ENCODE measurements at places on chromosomes 5 and 9.

DNA sequence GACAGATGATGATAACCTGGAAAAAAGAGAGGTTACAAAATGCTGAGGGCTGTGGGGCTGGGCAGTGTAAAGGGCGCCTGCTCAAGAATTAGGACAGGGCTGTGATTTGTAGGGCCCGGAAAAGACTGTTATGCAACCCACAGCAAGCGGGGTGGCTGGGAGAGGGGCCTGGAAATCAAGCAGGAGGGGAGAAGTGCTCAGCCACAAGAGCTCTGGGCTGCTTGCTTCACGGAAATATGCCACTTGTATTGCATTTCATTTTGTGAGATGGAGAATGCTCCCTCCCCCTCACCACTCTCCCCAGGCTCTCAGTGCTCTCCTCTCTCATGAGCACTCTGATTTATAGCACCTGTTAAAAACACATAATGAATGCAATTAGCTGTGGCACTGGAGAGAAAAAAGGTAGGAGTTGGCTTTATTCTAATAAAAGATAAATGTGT, 8.4 kb upstream of the HAND1 start:
- no peak for DNase-seq
- peaks cover 96% of the 10 kb centered on the region for H3K27me3 ChIP-seq
- no peaks in the 10 kb centered on the region for H3K36me3 ChIP-seq
- H3K27ac ChIP-seq: no peak overlapping the region
- no peak overlapping the region for H3K4me3 ChIP-seq

GRCh38 chr9:70601000-70601951, 186.8 kb upstream of the KLF9 start:
- no peaks in the 10 kb centered on the region for H3K36me3 ChIP-seq
- H3K4me3 ChIP-seq: no peak overlapping the region
- DNase-seq: no peak
- peaks cover 4% of the 10 kb centered on the region for H3K4me1 ChIP-seq
- H3K27ac ChIP-seq: no peak overlapping the region
- H3K27me3 ChIP-seq: no peaks in the 10 kb centered on the region

DNA sequence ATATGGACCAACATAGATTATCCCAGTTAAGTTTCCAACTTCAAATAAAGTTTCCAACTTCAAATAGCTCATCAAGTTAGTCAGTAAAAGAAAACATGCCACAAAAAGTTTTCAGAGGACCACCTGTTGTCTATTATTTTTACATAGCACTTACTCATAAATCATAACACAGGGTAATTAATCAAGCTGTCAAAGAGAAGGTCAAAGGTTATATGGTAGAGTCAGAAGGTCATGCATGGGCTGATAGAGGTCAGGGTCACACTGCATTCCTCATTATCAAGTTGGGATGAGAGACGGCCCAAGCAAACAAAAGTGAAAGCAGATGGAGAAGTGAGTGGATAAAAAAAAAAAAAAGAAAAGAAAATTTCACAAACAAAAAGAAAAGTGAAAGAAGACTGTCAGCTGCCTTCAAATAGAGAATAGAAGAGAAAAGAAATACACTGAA, 145.5 kb upstream of the POU5F2 start:
- peaks cover 5% of the 10 kb centered on the region for H3K4me1 ChIP-seq
- H3K27me3 ChIP-seq: no peaks in the 10 kb centered on the region
- no peak overlapping the region for H3K27ac ChIP-seq
- no peaks in the 10 kb centered on the region for H3K36me3 ChIP-seq

DNA sequence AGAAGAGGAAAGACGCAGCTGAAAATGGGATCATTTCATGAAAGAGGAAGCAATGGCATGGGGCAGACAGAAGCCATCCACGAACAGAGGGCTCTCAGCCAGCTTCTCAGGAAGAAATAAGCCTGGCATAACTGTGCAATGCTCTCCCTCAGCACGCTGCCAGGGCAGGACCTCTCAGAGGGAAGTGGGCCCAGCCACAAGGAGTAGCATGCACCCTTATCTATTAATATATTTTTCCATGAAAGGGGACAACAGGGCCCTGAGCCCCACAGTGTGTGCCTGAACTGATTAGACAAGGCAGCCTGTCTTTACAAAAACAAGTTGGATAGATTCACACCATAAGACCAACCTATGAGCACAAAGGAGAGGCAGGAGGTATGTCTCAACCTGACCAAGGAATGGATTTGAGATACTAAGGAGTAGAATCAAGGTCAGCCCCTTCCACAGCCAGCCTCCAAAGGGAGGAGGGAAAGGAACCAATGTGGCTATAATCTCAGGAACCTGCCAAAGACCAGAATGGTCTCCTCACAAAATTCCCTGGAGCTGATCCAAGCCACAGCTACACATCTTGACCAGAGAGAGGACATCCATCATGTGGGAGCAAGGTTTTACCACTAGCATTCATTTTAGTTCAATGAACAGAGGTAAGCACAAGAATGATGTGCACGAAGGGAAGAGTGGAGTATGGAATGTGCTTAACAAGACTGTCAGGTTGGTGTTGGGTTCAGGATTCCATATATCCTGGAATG, 154.8 kb downstream of the SIL1 start:
- DNase-seq: no peak
- H3K36me3 ChIP-seq: no peaks in the 10 kb centered on the region
- H3K27ac ChIP-seq: no peak overlapping the region

DNA sequence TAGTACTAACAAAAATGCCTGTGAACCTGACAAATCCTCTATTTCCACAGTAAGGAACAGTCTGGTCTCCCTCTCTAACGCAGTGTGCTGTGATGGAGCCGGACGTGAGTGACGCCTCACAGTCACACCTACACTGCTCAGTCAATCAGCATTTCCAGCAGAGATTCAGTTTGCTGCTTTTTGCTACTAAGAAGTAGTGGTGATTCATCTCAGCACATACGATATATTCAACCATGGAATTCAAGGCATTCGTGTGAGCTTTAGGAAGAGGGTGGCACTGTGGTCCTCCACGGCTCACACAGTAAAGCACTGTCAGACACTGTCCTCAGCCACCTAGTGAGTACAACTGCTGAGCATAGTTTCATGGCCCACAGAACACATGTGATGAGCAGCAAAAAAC, 70.9 kb downstream of the SETX start:
- H3K27me3 ChIP-seq: no peaks in the 10 kb centered on the region
- H3K4me3 ChIP-seq: no peak overlapping the region
- H3K27ac ChIP-seq: no peak overlapping the region

- H3K27me3 ChIP-seq: no peaks in the 10 kb centered on the region
- no peak overlapping the region for H3K4me3 ChIP-seq
These were observed 212.1 kb downstream of the TLR4 start for GRCh38 chr9:117916291-117916690.

DNA sequence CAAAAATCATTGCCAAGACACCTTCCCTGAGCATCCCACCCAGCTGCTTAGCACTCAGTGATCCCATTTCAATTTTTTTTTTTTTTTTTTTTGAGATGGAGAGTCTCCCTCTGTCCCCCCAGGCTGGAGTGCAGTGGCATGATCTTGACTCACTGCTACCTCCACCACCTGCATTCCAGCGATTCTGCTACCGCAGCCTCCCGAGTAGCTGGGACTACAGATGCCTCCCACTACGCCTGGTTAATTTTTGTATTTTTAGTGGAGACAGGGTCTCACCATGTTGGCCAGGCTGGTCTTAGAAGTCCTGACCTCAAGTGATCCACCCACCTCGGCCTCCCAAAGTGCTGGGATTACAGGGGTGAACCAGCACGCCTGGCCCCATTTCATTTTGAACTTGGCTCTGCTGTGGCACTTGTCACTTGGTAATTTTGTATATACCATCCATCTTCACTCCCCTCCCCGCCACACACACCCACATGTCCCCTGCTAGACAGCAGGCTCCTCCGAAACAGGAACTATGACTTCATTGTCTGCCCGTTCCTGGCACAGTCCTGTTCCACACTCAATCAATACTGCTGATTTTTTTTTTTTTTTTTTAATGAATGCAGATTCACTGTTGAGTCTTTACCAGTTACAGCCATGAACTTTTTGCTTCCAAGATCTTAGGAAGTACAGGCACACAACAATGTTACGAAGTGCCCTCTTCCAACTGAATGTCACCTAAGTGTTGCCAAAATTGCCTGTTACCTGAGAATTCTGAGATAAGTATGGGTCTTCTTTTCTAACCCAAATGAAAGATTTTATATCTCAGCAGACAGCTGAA, 17.3 kb upstream of the ZBTB34 start:
- H3K36me3 ChIP-seq: peaks cover 15% of the 10 kb centered on the region
- no peaks in the 10 kb centered on the region for H3K27me3 ChIP-seq
- DNase-seq: no peak
- no peak overlapping the region for H3K4me3 ChIP-seq

DNA sequence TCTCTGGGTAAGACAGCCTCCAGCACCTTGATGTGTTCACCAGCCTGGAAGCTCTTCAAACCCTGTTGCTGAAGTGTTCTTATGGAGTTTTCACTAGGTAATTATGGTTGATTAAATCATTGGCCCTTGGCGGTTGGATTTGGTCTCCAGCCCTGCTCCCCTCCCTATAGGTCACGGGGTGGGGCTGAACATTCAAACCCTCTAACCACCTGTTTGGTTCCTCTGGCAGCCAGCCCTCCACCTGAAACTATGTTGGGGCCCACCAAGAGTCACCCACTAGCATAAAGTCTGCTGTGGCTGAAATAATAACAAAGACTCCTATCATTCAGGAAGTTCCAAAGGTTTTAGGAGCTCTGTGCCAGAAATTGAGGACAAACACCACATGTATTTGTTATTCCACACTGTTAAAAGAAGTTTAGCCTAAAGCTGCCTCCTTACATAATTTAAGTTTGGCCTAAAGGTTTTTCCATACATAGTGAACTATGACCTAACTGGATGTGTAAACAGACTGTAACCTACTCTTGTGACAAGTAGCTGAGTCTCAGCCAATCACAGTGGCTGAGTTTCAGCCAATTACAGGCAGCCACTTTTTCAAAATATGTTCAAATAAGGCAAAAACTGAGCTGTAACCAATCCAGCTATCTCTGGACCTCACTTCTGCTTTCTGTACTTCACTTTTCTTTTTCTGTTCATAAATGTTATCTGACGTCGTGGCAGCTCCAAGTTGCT, 34.8 kb downstream of the TMEM252 start:
- no peaks in the 10 kb centered on the region for H3K36me3 ChIP-seq
- no peak overlapping the region for H3K27ac ChIP-seq
- DNase-seq: no peak
- no peak overlapping the region for H3K4me3 ChIP-seq
- peaks cover 14% of the 10 kb centered on the region for H3K27me3 ChIP-seq

DNA sequence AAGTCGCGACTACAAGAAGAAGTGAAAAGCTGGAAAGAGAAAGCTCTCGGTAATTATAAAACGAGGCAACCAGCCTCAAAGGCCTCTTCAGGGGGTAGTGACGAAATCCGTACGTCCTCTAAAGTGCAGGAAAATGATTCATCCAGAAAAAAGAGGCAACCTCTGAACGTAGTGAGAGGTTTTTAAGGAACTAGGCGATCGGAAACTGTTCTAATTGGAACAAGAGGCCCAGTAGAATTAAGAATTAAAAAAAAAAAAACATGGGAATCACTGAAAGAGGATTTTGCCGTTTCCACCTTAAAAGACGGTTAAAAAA, 1.0 kb downstream of the CSNK1A1 start:
- H3K4me3 ChIP-seq: peak overlapping the region; percentile 96
- H3K4me1 ChIP-seq: peaks cover 45% of the 10 kb centered on the region
- no peaks in the 10 kb centered on the region for H3K27me3 ChIP-seq
- no peak for DNase-seq
- H3K27ac ChIP-seq: peak overlapping the region; percentile 99

- no peaks in the 10 kb centered on the region for H3K4me1 ChIP-seq
- peaks cover 71% of the 10 kb centered on the region for H3K27me3 ChIP-seq
- H3K36me3 ChIP-seq: peaks cover 3% of the 10 kb centered on the region
- no peak for DNase-seq
- no peak overlapping the region for H3K4me3 ChIP-seq
These were observed 13.8 kb downstream of the PSD2 start for GRCh38 chr5:139809331-139809810.

DNA sequence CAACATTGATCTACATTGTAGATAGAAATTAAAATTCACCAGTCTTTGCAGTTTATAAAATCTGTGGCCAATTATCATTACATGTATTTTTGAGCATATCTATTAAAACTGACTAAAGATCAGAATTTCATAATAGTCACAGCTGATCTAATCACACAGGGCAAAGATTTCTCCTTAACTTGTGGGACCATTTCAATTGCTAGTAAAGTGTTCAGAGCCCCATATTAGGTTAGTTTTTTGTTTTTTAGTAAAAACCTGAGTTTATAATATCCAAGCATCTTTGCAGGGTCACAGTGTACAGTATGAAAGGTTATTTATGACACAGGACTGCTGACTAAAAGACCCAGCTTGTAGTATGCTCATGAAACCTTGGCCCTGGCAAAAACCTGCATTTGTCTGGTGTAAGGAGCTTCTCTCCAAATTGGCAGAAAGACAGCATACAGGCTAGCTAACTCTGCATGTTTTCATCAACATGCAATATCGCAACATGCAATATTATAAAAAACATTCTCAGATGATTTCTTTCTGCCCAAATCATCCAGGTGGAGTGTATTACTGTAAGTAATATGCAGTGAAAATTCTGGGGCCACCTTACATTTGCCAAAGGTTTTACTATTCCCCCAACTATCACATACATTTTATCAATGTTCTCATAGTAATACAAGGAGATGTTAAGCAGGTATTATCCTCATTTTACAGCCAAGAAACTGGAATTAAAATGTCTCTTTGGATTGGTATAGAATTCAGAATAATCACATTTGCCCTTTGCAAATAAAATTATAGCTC, 37.7 kb upstream of the ALDH1A1 start:
- no peaks in the 10 kb centered on the region for H3K36me3 ChIP-seq
- H3K4me1 ChIP-seq: no peaks in the 10 kb centered on the region

- peaks cover 4% of the 10 kb centered on the region for H3K36me3 ChIP-seq
- no peaks in the 10 kb centered on the region for H3K27me3 ChIP-seq
- H3K4me3 ChIP-seq: peak overlapping the region; percentile 44
- DNase-seq: no peak
- H3K27ac ChIP-seq: peak overlapping the region; percentile 87
These were observed 64.5 kb downstream of the SERINC5 start for GRCh38 chr5:80191397-80191796.

GRCh38 chr9:13076616-13077015, 202.9 kb downstream of the MPDZ start:
- DNase-seq: no peak
- H3K4me1 ChIP-seq: no peaks in the 10 kb centered on the region
- no peaks in the 10 kb centered on the region for H3K36me3 ChIP-seq
- H3K27ac ChIP-seq: no peak overlapping the region
- H3K4me3 ChIP-seq: no peak overlapping the region
- no peaks in the 10 kb centered on the region for H3K27me3 ChIP-seq

DNA sequence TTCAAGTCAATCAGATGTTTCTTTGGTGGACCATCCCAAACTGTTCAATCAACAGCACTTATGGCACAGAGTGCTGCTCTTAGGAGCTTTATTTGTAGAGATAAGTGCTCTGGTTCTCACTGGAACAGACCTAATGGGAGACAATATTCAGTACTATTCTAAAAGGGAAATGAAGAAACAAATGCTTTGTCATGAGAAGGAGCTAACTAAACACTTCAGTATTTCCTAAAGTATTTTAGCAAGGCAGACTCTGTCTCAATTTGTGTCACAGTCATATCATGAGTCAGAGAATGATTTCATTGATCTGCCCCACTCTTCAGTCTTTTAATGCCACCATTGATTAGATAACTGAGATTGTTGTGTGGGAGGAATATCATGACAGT, 175.3 kb downstream of the SLF1 start:
- no peak for DNase-seq
- peaks cover 4% of the 10 kb centered on the region for H3K27me3 ChIP-seq
- H3K4me3 ChIP-seq: peak overlapping the region; percentile 37
- H3K27ac ChIP-seq: peak overlapping the region; percentile 88

All from effector memory CD8-positive, alpha-beta T cell (primary cell).